ENCODE measurements at places on chromosomes 16 and 17.

DNA sequence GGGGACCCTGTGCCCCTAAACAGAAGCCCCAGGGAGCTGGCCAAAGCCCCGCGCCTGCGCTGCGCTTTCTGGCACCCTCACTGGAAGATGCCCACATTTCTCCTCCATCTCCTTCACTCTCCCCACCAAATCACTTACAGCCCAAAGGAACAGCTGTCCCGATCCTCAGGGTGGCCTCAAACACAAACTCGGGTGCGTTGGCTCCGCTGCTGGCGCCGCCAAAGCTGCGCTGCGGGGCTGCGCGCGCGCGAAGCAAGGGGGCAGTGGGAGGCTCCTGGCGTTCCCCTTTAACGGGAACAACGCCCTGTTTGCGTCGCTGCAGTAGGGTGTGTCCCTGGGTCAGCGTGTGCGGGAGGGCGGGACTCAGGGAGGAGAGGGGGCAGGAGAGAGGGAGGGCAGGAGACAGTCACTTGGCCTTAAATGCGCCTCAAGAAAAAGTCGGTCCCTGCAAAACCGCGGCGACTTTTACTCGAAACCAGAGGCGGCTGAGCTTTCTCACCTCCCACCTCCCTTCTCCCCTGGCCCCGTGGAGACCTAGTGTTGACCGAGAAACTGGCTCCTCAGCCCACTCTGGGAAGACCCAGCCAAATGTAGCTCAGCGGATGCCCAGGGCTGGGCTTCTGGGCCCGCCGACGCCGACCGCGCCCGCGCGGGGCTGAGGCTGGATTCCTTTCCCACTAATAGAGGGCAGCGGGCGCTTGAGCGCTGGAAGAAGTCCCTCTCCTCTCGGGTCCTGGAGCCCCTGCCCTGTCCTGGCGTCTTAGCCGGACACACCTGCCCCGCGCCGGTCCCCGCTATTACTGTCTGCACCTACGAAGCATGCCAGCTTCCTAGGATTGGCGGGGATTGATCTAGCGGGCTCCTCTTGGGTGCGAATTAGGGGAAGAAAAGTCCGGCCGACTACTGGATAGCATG is 2.6 kb downstream of the PMP22 start:
- no peak for DNase-seq

DNA sequence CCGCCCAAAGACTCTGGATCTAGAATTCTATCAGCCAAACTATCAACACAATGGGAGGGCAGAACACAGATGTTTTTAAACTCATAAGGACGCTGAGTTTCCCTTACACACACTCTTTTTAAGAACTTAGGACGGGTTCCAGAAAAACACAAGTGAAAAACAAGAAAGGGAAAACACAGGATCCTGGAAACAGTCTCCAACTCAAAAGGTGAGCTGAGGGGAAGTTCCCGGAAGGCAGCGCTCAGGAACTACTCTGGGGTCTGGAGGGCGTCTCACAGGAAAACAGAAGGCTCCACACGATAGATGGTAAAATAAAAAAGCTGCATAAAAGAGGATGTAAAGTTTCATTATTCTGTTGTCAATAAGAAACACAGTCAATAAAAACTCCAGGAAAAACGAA is 80.2 kb upstream of the DOC2B start:
- no peak for DNase-seq

GRCh38 chr17:80491478-80492342 is 15.3 kb upstream of the NPTX1 start:
- DNase-seq, result no peak

GRCh38 chr17:78912082-78912481 is 9.1 kb upstream of the CEP295NL start:
- no peak for DNase-seq

GRCh38 chr17:83075270-83075880 is 4.0 kb upstream of the METRNL start:
- no peak for DNase-seq

DNA sequence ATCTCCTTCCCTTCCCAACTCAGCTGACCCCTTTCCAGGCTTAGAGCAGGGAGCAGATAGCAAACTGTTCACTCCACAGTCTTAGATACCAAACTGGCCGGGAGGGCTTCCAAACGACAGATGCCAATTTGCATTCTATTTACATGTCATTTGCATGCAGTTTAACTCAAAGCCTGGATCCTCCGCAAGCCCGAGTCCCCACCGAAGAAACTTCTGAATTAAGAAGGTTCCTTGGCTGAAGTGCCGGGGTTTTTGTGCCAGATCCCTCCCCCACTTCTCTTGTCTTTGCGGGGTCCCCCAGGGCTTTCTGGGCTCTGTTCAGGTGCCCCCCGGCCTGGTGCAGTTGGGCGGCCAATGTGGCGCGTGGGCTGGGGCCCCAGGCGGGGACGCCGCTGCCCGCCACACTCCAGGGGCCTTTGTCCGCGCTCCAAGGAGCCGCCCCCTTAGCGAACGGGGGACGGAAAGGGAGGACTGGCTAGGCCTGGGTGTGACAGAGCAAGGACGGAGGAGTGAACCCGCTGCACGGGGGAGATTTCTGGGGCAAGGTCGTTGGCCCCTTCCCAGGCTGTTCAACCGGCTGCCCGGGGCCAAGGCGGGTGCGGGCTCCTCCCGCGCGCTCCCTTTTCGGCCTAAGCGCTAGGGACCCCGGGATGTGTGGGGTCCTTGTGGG is 1.2 kb downstream of the GPRC5B start:
- DNase-seq, result no peak

DNA sequence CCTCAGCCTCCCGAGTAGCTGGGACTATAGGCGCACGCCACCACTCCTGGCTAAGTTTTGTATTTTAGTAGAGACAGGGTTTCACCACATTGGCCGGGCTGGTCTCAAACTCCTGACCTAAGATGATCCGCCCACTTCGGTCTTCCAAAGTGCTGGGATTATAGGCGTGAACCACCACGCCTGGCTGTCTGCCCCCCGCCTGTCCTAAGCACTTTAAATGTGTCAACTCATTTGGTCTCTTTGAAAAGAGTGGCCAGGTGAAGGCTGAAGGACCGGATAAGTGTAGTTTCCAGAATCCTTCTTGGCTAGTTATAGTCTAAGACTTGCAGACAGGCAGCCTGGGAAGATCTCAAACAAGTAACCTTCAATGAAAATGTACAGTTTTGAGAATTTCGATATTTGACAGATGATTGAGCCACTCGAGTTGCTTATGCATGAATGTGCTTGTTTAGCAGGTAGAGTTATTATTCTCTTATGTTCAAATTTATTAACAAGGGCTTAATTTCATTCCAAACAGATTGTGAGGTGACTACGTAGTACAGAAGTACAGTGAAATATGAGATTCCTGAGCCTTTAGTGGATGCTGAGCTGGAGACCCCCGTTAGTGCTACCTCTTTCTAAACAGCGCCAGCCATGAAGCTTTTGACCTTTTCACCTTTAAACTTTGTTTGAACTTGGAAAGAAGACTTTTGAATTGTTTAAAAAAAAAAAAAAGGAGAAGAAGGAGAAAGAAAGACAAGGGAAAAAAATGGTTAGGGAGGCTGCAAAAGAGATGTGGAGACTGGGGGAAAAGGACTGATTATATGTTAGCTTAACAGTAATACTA is 164.4 kb upstream of the TBX2 start:
- DNase-seq, result no peak

- DNase-seq, result no peak
Measured at GRCh38 chr16:79687249-79688130, 87.0 kb upstream of the MAF start.

DNA sequence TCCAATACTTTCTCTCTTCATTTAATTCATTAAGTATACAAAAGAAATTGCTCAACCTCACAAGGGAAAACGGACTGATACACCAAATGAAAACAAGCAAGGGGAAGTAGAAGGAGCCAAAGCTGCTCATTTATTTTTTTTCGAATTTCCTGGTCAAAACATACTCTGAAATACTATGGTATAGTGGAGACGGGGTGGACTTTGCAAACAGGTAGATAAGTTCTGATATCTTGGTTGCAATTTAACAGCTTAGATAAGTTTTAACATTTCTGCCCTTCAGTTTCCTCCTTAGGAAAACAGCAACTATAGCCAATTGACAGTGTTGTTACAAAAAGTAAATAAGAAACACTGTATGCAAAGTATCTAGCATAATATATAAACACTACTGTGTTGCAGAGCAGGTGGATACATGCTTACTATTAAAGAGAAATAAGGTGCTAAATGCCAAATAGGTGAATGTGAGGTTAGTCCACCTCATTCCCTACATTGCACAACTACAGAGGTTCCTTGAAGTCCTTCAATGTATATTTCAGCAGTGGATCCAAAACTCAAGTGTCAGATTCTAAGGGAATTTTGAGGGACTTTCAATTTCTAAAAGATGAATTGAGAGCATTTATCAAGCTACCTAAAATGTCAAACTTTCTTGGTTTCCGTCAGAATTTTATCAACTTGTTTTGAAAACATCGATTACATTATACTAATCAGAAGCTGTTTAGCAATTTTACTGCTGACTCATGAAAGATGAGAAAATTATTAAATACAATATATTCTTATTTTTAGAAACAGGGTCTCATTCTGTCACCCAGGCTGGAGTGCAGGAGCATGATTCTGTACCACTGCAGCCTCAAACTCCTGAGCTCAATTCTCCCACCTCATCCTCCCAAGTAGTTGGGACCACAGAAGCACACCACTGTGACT is 11.0 kb downstream of the CCDC47 start:
- no peak for DNase-seq

GRCh38 chr16:83307594-83307992 is 500.2 kb upstream of the HSBP1 start:
- no peak for DNase-seq

DNA sequence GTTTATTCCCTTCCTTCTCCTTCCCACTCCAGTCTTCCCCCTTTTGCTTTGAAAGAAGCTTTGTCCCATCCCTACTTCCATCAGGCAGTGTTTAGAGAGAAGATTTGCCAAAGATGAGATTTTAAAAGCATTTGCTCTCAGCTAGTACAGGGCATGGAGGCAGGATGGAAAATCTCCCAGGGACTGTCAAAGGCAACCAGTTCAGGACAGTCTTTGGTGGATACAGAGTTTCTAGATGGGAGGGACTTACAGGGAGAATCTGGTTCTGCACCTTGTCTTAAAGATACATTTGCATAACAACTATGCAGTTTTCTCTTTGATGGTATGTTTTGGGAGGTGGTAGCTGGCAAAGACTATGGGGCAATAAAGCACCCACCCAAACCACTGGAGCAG is 26.2 kb downstream of the CHD9 start:
- no peak for DNase-seq

DNA sequence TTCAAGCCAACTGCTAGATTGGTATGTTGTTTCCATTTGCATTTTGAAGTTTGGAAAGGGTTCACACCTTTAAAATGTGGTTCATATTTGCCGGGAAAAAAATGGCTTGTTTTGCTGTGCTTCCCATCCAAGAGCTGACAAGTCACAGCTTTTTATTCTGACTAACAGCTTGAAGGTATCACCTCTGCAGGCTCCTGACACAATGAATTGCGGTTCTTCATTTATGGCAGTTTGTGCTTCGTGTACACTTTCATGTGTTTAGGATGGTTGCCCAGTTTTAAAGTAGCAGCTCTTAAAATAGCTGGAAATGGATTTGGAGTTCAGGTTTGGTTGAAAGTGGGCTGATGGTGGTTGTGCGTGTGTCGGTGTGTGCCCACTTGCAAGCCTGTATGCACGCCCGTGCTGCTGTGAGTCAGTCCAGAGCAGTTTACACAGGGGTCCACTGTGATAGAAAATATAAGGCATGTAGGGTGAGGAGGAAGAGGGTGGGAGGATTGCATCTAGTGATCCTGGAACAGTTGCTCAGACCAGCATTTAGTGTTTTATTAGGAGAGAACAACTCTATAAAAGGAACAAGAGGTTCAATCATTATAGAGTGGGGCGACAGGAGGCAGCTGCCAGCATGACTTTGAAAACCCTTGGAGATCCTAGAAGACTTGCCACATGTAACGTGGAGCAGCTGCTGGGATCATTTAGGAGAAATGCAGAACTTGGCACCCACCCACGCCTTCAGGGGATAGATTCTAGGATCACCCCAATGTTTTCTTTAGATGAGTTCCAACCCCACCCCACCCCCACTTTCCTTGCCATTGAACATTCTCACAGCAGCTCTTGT is 108.0 kb upstream of the TBX2 start:
- DNase-seq, result no peak

- DNase-seq, result no peak
Measured at GRCh38 chr17:28717578-28718332, at the start of gene RAB34. Gene RAB34 (minus strand): TSS chr17:28717868. CDS start chr17:28717266, 602 bp downstream.

DNA sequence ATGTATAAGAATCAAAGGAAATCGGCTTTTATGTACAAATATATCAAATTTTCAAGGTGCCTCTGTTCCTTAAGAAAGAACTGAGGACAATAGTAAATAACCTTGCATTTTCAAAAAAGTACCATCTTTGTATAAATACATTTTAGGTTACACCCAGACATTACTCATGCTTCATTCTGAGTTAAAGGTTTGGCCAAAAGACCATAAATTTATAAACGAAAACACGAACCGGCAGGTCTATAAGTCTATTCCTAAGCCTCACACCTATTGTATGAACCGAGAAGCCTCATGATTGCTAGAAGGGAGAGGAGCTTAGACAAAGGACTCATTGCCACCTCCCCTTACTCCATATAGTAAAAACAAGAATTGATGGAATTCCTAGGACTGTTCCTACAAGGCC is 94.6 kb upstream of the PSMD7 start:
- DNase-seq, result no peak

DNA sequence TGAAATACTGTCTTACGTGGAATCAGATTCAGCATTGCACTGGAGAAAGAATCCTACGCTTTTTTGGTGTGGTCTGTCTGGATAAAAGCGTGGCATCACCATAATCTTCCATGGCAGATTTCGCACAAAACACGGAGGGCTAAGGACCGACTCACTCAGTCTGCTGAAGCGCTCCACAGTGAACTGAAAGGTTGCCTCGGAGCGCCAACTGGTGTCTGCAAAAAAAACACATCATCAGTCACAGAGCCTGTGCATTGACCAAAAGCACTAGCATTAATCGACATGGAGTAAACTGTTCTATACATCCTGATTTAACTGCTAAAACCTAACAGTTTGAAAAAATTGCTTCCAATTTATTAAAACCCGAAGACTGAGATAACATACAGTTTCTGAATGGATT is 40.5 kb downstream of the USP7 start:
- DNase-seq, result no peak

DNA sequence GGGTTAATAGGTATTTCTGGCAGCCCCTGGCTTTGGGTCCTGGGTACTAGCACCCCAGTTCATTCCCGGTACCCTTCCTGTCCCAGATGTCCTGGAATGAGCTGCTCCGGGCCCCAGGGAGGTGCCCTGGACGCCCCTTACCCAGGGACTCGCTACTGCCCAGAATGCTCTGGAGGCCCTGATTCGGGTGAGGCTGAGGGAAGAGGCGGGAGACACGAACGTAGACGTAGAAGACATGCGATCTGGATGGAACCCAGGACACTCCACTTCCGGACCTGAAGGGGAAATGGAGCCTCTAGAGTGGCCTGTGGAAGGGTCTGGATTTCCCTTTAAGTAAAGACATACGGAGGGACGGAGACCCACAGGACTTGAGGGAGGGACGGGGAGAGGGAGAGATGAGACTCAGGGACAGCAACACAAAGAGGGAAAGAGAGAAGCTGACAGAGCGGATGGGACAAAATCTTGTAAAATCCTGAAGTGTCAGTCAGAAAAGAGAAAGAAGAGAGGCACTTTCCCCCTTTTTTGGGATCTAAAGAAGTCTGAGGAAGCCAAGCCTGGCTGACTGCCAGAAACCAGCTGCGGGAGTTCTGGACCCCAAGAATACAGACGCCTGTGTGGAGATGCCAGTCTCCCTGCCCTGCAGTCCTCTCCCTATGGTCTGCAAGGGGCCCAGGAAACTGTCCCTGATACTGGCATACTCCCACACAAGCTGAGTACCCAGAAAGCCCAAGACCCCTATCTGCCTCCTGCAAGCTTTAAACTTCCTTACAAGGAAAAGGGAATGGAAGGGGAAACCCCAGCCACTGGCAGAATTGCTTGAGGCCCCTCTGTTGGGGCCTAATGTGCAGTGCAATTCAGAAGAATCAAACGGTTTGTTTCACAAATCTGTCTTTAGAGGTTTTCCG is 1.0 kb upstream of the HOXB13 start:
- DNase-seq, result no peak

Measured in GM13977 (cell line).